ENCODE measurements at places on chromosomes 1 and 21.

DNA sequence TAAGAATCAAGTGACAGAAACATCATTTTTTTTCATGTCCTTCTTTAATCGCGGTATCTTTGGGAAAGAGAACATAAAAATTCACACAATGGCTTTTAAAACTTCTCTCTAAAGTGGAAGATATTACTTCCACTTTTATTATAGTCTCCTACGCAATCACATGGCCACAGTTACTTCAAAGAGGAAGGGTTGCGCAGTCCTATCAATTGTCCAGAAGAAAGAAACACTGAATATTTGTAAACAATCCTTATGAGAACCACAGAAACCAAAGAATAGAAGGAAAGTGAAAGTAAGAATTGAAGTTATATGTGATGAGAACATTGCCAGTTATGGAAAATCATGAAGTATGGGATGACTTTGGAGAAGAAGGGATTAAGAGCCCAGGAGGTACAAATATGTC, 32.6 kb downstream of the CFH start:
- no peak for DNase-seq

DNA sequence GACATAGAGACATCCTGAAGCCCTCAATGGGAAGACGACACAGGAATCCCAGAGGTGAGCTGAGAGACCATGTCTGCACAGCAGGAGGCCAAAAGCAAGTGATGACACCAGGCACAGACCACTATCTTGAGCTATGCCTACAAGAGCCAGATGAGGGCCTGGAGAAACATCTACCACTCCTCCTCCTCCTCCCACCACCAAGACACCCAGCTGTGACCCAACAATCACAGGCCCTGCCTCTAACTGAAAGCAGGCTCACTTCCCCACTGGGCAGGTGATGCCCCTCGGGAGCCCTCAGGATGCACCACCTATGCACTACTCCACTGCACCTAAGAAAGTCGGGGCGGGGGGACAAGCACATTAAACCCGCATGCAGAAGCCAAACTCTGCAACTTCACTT, 16.5 kb downstream of the TADA1 start:
- DNase-seq: no peak

DNA sequence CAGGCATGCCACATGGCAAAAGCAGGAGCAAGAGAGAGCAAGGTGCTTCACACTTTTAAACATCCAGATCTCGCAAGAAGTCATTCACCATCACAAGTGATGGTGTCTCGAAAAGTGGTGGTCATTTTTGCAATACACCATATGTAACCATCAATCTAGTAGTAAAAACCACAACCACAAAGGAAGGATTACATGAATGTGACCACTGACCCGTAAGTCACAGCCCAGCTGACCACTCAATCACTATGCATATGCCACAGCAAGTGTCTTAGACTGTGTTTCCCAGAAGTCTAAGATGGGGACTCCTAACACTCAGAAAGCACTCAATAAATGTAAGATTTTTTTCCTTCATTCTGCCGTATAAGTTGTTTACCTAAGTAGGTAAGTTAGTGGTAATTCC, 76.9 kb downstream of the FH start:
- no peak for DNase-seq

DNA sequence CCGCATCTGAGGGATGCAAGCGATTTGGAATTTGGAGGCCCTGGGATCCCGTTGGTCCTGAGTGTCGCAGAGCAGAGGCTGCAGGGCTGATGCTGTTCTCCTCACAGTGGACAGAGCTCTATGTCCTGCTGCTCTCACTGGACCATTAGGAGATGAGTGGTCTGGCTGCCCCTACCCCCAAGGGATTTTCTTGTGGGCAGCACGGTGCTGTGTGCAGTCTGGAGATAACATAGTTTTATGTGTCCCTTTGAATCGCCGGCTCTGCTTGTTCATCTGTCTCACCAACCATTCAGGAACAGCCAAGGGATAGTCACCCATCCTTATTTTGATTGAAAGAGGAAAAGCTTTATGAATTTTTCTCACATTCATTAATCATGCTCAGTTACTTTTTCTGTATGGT, 49.9 kb downstream of the CHRM3 start:
- DNase-seq: no peak

GRCh38 chr1:6486433-6487011, 4.9 kb downstream of the PLEKHG5 start:
- peak; percentile 97 for DNase-seq
